ENCODE measurements at places on chromosomes 4 and X. TPM values are rescaled to one million over a fixed set of nuclear protein-coding genes. Genes with fewer than 3 reads are reported as not detected.

JCHAIN gene
- total RNA-seq, result not detected

HS3ST1 gene
- total RNA-seq, result 2.4 TPM

GAGE2A gene
- not detected for total RNA-seq

GRCh38 chrX:115690511-115691216 lies 129.7 kb downstream of the PLS3 start:
- no peak for DNase-seq

GRCh38 chr4:55808632-55809031 lies 11.0 kb upstream of the EXOC1L start:
- no peak for DNase-seq

GRCh38 chr4:53764761-53765490 lies 173.6 kb upstream of the LNX1 start:
- no peak for DNase-seq

BANK1 gene
- 1.6 TPM for total RNA-seq

DNA sequence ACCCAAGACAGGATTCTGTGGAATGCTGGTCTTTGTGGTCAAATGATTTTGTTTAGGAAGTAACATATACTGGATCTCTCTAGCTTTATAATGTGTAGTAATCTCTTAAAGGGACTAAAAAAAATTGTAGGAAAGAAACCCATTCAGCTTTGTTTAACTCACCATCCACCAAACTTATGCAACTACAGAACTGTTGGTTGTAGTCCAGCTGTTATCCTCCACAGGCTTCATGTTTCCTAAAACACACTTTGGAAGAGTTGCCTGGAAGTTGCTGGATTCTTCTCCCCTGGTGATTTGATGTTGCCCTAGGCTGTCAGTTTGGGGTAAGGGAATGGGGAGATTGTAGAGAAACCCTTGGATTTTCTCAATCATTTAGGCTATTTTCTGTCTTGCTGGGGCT lies 89.3 kb downstream of the RLIM start:
- no peak for DNase-seq

GRCh38 chr4:173827707-173828106 lies 297.7 kb upstream of the HAND2 start:
- DNase-seq, result no peak

GRCh38 chr4:99273704-99274103 lies 17.1 kb downstream of the ADH1A start:
- no peak for DNase-seq

DNA sequence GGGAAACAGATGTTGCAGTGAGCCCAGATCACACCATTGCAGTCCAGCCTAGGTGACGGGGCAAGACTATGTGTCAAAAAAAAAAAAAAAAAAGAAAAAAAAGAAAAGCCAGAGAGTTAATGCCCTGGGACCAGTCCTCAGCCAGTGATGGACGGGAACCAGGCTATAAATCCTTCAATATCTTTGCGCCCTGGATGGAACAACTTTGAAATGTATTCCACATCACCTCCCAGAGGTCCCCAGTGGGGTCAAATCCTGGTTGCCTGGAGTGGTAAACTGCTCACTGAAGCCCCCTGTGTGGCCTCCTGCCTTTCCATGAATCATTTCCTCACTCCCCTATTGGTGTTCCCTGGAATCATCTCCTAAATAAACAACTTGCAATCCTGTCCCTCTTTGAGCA lies 166.9 kb downstream of the DEFB131A start:
- DNase-seq, result no peak

- DNase-seq, result peak; percentile 88
Observed at GRCh38 chr4:153222707-153223426, 18.6 kb downstream of the TRIM2 start.

DNA sequence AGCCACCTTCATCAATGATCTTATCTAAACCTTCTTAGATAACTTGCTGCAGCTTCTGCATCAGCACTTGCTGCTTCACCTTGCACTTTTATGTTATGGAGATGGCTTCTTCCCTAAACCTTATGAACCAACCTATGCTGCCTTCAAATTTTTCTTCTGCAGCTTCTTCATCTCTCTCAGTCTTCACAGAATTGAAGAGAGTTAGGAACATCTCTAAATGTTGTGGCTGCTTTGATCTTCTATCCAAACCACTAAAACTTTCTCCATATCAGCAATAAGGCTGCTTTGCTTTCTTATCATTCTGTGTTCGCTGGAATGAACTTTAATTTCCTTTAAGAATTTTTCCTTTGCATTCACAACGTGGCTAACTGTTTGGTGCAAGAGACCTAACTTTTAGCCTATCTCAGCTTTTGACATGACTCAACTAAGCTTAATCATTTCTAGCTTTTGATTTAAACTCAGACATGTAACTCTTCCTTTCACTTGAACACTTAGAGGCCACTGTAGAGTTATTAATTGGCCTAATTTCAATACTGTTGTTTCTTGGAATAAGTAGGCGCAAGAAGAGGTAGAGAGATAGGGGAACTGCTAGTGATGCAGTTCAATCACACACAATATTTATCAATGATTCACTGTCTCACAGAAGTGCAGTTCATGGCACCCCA lies 36.1 kb upstream of the CORIN start:
- DNase-seq, result no peak

- no peak for DNase-seq
Observed at GRCh38 chrX:123803331-123803983, 56.4 kb upstream of the XIAP start.

DNA sequence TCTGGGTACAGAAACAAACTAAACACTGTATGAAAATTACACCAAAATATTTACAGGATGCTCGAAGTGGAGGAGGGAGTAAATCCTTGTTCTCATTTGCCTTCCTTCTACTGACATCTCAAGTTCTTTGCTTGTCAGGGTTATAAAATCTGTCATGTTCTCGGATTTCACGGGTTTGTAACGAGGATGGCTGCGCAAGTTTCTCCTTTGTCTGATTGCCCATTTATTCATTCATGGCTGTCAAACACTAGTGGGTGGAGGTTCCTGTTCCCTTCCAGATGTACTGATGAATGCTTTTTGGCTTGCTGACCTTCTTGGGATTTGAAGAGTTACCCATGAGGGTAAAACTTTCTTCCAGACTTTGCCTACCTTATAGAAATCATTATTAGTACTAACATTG lies 206.9 kb downstream of the SPCS3 start:
- no peak for DNase-seq

- DNase-seq, result no peak
Observed at GRCh38 chr4:2848449-2848848, 4.8 kb downstream of the ADD1 start.

POF1B gene
- not detected for total RNA-seq

DNA sequence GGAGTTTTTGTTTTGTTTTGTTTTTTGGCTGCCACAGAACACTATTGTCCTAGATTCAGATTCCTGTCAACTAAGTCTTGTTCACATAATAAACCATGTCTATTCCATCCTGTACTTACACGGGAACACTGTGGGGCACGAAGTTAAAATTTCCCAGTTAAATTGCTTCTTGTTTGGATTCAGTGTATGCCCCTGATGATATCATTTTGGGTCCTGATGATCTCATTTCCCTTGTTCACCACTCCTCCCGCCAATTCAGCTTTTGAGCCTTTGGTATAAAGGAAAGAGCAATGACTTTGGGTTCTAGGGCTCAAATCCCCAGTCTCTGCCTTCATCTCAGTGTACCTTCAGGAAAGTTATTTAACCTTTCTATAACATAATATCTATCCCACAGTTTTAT lies 333.5 kb downstream of the FBXW7 start:
- DNase-seq, result no peak

RBBP7 gene
- 66.4 TPM for total RNA-seq

ARMCX1 gene
- 32.2 TPM for total RNA-seq

DNA sequence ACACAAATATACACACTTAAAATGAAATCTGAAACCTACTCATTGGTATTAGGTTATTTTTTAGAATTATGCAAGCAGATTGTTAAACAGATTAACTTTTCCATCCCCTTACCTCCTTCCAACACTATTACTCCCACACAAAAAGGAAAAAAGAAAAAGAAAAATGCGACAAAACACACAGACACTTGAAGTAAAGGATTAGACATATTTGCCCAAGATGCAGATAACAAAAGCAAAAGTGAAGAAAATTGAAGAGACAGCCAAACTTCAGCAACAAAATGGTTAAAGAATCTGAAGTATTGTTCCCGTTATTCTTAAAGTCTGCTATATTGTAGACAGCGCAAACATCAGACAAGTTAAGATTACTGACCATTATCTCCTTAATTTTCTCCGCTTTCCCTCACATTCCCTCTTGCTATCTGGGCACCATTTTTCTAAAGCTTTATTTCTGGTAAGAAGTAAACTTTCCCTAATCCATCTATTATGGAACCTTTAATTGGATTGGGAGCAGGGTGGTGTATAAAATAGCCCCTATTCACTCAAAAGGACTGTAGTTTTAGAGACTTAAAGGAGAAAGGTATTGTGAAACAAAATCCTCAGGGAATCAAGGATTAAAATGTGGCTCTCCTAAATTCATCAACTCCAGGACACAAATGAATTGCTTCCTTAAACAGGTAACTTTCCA lies 34.7 kb upstream of the MAB21L2 start:
- no peak for DNase-seq

GC gene
- not detected for total RNA-seq

CLDN2 gene
- total RNA-seq, result not detected

DNA sequence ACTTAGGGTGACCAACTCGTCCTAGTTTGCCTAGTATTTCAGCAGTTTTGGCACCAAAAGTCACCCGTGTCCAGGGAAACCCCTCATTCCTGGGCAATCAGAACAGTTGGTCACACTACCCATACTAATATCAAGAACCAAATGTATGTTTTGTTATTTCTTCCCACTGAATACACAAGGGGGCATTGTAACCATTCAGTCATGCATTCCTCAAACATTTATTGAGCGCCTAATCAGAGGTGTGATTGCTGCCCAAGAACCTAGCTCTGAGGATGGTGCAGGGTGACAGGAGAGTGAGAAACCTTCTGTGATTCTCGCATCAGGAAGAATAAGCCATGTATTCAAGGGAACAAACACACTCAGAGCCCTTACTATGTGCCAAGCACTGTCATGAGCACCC lies 69.8 kb upstream of the RAI2 start:
- DNase-seq, result no peak

- peak; percentile 59 for DNase-seq
Observed at GRCh38 chr4:21641696-21642095, 306.9 kb downstream of the KCNIP4 start.

- no peak for DNase-seq
Observed at GRCh38 chrX:55648434-55648833, 25.2 kb downstream of the FOXR2 start.

GRCh38 chr4:159035570-159035969 lies 67.3 kb upstream of the RAPGEF2 start:
- no peak for DNase-seq

GRCh38 chrX:16063141-16063540 lies 60.2 kb upstream of the GRPR start:
- DNase-seq, result no peak

GYG2 gene
- 16.5 TPM for total RNA-seq

DNA sequence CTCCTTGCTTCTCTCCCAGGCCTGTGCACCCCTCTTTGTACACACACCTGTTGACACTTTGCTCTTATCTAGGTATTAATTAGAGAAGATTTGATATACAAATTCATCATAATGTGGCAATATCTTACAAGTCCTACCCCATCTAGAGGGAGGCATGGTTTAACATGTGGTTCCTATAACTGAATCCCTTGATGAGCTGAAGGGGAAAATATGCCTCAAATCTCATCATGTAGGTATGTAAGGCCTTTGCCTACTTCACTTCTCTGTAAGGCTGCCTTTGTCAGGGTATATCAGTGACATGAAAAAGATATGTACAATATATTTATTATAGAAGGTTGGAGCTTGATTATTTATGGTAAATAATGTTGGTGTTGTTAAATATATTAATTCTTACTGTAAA lies 31.9 kb downstream of the HTR2C start:
- no peak for DNase-seq

DNA sequence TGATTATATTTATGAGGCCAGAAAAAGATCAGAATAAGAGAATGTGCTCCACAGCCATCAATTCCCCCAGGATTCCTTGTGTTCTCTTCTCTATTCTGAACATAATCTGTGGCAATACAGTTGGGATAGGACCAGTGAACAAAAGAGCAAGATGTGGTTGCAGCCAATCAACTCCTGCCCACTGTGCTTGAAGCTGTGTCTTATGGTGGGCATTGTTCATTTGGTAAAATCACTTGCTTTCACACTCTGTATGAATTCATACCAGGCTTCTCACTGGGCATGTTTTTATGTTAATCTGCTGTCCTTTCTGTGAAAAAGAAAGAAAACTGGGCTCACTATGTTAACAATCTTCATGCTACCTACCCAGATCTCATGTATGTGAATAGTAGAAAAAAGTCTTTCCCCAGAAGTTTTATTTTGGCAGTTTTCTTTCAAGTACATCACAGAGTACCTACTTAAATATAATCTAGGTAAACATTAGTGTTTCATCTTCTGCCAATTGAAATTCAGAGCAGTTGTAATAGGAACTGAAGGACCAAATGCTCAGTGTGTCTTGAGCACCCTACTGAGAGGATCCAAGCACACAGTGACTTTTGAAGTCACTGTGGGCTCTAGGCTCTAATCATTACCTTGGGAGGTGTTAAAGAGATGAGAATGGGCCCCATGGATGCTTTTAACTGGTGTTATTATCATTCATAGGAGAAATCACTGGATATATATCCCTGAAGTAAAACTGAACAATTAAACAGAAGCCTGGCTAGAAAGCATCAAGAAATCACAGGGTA lies 429.2 kb upstream of the TRAM1L1 start:
- no peak for DNase-seq

USP26 gene
- not detected for total RNA-seq

MAGEA9B gene
- not detected for total RNA-seq

TMEM35A gene
- 54.0 TPM for total RNA-seq

SLC16A2 gene
- total RNA-seq, result 14.6 TPM

DNA sequence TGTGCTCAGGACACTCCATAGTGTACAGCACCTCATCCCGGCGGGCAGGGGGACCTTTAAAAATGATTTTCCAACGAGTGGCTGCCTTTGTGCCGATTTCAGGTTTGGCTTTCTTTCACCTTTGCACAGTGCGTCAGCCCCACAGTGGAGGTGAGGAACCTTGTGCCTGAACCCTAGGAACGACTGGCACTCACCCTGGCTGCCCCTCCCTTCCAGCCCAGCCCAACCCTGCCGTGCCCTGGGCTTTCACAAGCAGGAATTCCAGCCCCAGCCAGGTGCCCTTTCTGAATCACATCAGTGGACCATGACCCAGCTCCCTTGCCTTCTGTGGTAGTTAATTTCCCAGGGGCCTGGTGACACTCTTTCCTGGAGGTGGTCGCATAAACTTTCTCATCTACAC lies 1.3 kb downstream of the TMEM164 start:
- no peak for DNase-seq

GRCh38 chrX:26783512-26784225 lies 567.7 kb downstream of the MAGEB5 start:
- no peak for DNase-seq

CRMP1 gene
- total RNA-seq, result 105 TPM
